ENCODE measurements at places on chromosomes 1 and 21.

- DNase-seq = no peak
Measured at GRCh38 chr1:39940253-39940652, 14.7 kb upstream of the MFSD2A start.

GRCh38 chr1:11470912-11471311 lies 8.0 kb upstream of the DISP3 start:
- DNase-seq = no peak

DNA sequence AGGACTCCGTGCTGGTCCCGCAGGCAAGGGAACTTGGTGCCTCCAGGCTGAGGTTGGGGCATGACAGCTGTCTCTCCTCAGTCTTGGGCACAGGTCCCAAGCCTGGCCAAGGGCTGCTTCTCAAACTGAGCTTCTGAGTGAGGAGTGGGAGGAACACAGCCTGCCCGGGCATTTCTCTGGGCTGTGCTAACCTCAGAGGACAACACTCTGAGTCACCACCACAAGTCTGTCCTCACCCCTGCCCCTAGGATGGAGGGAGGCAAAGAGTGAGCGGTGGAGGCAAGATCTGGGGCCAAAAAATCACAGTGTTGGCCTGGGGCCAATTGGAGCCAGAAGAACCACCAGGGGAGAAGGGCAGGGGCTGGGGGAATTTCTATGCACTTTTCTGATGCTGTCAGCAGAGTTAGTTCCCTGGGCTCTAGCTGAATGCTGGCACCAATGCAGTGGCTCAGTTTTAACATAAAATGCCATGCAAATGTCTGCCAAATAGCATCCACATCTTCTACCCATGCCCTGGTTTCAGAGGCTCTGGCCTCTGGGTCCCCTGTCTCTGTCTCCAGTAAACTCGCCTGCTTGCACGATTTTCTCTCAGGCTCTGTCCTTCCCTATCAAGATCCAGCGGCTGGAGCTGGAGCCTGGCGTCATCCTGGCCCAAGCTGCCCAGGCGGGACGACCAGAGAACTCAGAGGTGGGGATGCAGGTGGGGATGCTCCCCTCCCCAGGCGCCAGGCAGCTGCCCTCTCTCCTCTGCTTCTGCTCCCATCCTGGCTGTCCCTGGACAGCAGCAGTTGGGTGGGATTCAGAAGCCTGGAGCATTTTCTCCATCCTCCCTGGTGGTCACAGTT lies 11.0 kb upstream of the CDK18 start:
- no peak for DNase-seq

- no peak for DNase-seq
Measured at GRCh38 chr1:89725011-89725370, 92.1 kb downstream of the LRRC8C start.

GRCh38 chr1:193355626-193356025 lies 169.2 kb upstream of the B3GALT2 start:
- no peak for DNase-seq

DNA sequence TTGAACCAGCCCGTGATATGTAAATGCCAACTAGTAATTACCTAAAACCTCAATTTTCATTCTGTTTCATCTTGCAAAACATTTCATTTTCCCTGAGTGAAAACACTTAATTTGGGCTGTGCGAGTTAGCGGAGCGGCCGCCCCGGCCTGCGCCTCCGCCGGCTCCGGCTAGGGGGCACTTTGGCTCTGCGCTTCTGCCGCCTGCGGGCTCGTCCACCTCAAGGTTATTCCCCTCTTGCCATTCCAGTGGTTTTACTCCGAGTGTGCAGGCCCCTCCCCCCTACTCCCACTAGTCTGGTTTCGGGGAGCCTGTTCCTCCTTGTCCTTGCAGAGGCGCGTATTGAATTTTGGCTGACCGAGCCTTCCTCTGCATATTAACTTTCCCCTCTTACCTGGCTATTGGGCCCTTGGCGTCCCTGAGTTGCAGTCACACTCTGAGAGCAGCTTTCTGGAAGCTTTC lies 55.6 kb downstream of the PEX14 start:
- no peak for DNase-seq

GRCh38 chr1:61742620-61743430 lies 545 bp downstream of the PATJ start:
- DNase-seq = no peak

DNA sequence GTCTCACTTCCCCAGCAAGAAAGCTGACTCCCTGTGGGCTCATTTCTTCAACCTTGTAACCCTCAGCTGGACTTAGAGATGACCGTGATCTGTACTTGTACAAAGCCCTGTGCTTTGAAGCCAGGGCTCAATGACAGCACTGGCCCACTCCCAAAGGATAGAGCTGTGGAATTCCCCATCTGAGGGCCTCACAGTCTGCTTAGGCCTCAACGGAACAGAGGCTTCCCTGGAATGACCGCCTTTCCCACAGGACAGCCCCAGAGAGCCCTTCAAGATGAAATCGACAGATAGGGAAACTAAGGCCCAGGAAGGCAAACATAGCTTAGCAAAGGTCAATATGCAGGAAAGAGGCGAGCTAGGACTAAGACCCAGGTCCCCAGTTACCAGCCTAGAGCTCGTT lies 11.5 kb downstream of the SLC9A1 start:
- DNase-seq = no peak

DNA sequence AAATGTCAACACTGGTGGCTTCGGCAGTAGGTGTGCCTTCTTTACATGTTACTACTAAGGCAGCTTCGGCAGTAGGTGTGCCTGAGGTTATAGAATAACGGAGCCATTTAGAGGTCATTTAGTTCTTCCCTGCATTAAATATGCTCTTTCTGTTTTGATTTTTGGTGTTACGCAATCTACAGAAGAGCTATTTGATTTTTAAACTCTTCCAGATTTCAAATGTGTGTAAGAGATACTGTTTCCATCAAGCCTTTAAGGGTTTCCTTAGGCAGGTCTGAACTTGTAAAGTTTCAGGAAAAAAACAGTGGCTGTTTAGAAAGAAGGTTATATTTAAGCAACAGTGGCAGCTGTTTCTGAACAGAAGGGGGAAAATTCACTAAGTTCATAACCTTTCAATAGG lies 54.8 kb downstream of the PIK3R3 start:
- no peak for DNase-seq

GRCh38 chr1:181541458-181541857 lies 58.1 kb downstream of the CACNA1E start:
- no peak for DNase-seq

GRCh38 chr1:30804352-30804751 lies 46.8 kb upstream of the LAPTM5 start:
- no peak for DNase-seq

- no peak for DNase-seq
Measured at GRCh38 chr1:229456016-229456415, 22.1 kb upstream of the ACTA1 start.

DNA sequence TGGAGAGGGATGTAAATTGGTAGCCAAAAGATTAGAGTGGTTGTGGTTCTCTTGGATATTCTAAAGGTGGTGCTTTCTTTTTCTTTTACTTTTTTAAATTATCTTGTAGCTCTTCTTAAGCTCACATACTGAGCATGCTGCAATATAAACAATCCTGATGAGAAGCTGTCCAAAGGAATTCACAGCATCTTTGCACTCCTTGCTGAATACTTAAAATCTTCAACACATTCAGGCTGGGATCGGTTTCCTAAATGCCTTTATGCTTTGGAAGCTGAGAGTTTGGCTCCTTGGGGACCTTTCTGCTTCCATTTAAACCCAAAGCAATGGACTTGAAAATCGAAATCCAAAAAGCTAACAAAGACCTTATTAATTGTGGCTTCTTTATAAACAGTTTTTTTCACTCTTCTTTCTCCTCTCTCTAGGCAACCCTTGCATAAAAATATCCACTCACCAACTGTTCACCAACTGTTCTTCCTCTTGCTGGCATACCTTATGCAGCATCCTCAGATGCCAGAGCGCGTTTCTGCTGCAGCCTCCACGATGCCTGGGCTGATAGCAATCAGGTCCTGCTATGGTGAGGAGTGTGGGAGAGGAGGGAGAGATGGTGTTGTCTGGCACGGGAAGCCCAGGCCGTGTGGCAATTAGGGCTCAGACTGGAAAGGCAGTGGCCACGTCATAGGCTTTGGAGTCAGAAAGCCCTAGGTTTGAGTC lies 535.8 kb upstream of the DAB1 start:
- no peak for DNase-seq

GRCh38 chr21:34129901-34130715 lies 56.7 kb downstream of the MRPS6 start:
- no peak for DNase-seq

- no peak for DNase-seq
Measured at GRCh38 chr1:192521734-192522133, 53.8 kb upstream of the RGS1 start.

DNA sequence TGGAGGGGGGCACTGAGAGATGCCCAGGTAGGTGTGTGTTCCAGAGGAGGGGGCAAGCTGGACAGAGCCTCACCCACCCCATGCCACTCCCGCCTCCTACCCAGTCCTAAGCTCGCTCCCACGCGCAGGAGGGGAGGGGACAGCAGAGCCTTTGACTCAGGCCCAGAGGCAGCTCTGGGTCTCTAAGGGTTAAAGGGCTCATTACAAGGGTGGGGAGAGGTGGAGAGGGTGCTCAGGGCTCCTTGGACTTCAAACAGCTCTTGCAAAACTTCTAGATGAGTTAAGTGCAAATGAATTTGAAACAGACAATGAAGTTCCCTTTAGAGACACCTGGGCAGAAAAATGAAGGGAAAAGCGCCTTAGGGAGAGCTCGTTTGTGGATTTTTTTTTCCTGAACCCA lies 104.2 kb upstream of the CASZ1 start:
- no peak for DNase-seq

DNA sequence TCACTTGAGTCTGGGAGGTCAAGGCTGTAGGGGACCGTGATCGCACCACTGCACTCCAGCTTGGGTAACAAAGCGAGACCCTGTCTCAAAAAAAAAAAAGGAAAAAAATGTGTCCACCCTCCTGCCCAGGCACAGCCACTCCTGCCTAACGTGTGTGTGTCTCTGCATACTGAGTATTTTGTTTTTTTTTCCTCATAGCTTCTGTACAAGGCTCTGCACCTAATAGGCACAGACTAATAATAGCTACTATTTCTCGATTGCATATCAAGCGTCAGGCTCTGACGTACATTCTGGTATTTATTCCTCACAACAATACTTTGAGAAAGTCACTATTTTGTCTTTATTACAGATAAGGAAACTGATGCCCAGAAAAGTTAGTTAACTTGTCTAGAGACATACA lies 5.0 kb downstream of the PTGFRN start:
- DNase-seq = no peak

- DNase-seq = no peak
Measured at GRCh38 chr1:237011432-237011831, 7.2 kb upstream of the MT1HL1 start.

DNA sequence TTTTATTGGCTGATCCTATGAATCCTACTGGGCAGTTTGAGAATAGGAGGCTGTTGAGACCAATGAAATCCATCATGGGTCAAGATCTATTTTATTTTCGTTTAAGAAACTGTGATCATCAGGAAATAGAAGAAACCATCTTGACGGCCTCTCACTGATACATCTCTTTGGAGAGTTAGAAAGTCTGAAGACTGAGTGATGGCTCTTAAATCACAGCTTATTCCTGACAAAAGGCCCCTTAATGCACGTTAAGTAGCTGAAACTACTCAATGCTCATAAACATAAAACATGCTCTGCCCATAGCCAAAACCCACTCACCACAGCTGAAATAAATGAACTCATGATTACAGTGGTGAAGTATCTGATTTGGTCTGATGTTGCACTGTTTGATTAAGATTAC lies 784.5 kb upstream of the NEGR1 start:
- no peak for DNase-seq

GRCh38 chr1:64940025-64940424 lies 26.3 kb downstream of the JAK1 start:
- DNase-seq = no peak

DNA sequence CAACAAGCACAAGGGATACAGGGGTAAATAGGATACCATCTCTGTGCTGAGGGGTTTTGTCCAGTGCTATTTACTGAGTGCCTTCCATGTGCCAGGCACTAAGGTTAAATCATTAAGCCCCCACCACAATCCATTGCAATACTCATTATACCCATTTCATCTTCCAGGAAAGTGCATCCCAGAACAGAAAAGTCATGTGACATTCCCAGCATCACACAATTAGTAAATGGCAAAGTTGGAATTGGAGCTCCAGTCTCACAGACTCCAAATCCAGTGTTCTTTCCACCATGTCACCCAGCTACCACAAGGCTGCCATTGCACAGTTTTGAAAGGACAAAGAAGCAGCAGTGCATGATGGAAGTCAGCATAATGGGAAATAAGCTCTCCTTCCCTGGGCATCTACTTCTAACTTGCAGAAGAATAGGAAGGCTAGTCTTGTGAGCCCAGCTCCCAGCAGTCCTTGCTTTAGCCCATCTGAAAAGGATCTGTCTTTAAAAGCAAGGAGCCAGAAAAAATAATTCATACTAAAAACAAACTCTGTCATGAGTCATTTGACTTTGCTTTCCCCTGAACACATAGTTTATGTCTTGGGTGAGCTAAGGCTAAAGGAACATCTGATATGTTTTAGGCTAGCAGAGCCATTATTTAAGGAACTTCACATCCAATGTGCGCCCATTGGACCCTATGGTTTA lies 111.4 kb upstream of the HOOK1 start:
- no peak for DNase-seq

DNA sequence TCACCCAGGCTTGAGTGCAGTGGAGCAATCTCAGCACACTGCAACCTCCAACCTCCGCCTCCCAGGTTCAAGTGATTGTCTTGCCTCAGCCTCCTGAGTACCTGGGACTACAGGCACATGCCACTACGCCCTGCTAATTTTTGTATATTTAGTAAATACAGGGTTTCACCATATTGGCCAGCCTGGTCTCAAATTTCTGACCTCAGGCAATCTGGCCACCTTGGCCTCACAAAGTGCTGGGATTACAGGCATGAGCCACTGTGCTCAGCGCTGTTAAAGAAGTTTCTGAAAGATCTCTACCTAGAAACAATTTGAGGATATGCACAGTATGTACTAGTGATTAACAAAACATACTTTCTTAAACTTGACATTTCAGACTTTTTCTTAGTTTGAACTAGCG lies 182.6 kb upstream of the ESRRG start:
- DNase-seq = no peak

- no peak for DNase-seq
Measured at GRCh38 chr1:37537378-37537777, 16.7 kb downstream of the SNIP1 start.

DNA sequence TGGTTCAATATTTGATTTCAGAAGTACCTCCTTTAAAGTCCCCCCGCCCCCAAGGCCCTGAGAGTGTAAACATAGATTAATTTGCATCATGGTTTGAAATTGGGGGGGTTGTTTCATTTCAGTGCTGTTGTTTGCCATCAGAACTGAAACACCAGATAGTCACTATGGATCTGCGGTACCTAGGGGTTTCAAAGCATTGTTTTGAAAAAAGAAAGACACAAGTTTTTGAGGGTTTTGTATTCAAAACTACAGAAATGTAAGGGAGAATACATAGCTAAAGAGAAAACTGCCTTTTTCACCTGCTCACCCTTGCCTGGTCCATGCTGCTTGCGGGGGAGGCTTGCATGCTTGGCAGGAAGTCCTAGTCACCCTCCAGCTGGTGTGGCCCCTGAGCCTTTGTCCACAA lies 59.3 kb downstream of the ACP6 start:
- no peak for DNase-seq

Data from mesenteric fat pad (tissue), 1 donor.